ENCODE measurements at places on chromosomes 5 and 9.

DNA sequence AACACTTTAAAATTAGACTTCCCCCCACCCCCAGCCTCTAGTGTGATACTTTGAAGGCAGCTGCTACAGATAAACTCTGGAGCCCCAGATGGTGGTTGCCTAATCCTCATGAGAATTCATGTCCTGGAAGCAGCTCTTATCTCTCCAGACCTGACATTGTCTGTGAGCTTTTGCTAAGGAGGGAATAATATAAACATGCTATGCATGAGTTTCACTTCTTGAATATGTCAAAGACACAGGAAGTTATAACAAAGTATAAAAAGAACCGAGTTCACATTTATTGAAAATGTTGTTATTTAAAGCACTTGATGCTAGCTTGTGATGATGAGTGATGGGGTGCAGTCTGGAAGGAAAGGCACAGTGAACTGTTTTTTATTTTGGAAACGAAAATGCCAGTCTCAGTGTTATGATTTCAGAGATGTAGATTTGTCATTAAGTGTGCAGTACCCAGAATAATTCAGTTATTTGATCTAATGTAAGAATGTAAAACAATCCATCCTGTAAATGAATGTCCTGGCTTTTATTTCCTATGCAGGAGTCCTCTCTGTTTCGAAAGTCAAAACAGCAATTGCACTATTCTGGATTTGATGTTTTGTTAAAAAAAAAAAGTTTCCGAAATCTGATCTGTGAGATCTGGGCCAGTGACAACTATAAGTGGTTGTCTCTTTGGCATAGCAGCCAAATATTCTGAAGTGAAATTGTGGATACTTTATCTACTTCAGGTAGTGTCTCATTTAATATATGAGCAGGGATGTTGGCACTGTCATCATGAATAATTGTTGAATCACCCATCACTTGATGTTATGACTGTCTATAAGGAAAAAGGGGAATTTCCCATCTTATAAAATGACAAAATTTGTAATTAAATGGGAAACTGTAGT is 77.0 kb downstream of the ZCCHC7 start:
- DNase-seq: peak; percentile 61

DNA sequence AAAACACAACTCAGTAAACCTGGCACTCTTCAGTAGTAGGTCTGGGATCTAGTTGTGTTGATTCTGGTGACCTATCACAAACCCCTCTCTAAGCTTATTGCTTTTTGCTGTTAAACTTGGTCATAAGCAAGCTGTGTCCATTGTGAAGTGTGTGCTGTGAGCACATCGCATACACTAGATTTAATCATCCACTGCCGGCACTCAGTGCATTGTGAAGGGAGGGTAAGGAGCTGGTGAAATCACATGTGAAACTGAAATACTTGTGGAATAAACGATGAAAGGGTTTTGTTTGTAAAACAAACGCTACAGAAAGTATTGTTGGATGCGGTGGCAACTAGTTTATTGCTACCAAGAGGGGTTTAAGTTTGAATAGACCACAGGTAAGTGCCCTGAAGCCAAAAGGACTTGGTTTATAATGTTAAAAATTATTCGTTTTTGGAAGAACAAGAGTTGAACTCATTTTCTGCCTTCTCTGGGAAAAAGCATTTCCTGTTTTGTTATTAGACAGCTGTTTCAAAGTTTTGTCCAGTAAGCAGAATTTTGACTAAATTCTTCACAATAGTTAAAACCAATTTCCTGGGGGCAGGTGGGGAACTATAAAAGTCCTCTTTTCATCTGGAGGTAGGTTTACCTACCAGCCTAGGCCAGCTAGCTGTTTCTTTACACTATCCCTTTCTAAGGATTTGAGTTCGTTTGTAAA is 24.6 kb downstream of the TJP2 start:
- DNase-seq: no peak

DNA sequence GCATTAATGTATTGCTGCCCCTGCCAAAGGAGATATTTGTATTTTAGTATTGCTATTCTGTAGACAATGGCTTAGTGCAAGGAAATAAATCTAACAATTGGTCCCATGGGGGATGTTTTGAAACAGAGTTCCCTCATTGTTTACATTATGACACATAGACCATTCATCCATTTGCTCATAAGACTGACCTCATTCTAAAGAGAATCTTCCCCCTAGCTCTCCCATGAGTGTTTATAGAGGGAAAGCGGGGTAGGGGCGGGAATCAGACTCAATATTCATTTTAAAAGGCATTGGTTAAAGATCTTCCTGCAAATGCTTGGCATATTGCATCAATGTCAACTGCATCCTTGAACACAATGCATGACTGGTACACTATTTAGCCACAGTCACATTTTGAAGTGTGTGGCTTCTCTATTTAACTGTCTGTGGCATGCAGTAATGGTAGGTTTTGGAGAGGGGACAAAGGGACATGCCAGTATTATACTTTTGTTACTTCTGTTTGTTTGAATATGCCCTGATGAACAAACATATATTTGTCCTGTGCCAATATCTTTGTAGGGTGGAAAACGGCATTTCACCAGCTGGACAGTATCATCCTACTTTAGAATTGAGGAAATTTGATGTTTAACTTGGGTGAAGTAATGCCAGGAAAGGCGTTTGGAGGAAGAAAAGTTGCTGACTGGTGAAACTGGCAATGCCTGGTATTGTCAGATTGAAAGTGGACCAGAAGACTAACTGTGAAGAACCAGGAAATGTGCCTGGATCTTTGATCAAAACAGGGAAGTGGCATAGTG is 84.1 kb upstream of the MEGF10 start:
- no peak for DNase-seq

- DNase-seq: no peak
Measured at GRCh38 chr9:84754461-84754860, 84.9 kb downstream of the NTRK2 start.

- DNase-seq: no peak
Measured at GRCh38 chr5:178327446-178327845, 94.8 kb upstream of the PHYKPL start.

DNA sequence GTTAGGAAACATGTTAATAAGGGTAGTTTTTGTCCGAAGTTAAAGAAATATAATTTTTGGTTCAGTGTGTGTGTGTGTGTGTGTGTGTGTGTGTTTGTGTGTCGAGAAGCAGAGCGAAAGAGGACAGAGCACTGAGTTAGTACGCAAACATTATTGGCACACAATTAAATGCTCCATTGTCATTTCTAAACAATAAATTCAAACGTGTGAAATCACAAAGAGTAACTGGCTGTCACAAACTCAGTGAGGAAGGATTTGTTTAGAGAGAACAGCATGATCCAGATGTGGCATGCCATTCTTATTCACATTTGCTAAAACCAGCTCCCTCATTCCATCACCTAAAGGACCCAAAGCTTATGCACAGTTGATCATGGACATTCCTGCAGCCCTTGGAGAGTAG is 970.8 kb downstream of the DTWD2 start:
- no peak for DNase-seq

GRCh38 chr5:132812781-132813598 is at the start of gene SOWAHA:
SOWAHA (plus strand) TSS chr5:132813302; CDS start chr5:132813622, 320 bp downstream.
- DNase-seq: no peak

Data from DND-41 (cell line).